ENCODE measurements at places on chromosomes 7 and 10.

DNA sequence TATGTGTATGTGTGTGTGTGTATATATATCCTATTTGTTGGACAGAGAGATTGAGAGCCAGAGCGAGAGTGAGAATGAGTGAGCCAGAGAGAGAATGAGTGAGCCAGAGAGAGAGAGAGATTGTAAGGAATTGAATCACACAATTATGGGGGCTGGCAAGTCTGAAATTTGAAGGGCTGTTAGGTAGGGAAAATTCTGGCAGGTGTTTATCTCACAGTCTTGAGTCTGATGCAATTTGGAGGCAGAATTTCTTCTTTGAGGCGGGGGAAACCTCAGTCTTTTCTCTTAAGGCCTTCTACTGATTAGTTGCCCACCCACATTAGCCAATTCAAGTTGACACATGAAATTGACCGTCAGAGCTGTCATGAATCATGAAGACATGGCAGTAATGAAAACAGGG, 41.0 kb upstream of the WASL start:
- DNase-seq, result no peak

DNA sequence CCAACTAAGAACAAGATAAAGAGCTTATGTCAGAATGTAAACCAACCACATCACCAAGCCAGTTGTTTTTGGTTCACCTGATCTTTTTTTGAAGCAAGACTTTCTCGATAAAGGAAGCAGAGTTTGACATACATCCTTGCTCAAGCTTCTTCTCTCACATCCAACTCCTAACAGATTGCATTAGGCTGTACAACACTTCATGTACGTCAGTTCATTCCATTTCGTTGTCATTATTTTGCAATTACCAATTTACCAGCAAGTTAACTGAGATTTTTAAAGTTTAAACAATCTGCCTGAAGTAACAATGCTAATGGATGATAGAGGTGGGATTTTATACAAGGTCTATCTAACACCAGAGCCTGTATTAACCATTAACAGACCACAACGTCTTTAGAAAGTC, 41.0 kb downstream of the NRAP start:
- no peak for DNase-seq

- no peak for DNase-seq
These were observed 111.4 kb upstream of the JCAD start for GRCh38 chr10:30170814-30171213.

- no peak for DNase-seq
These were observed 63.7 kb downstream of the TACC2 start for GRCh38 chr10:122052701-122053100.

GRCh38 chr10:98971464-98971863, 264.2 kb downstream of the HPSE2 start:
- no peak for DNase-seq

DNA sequence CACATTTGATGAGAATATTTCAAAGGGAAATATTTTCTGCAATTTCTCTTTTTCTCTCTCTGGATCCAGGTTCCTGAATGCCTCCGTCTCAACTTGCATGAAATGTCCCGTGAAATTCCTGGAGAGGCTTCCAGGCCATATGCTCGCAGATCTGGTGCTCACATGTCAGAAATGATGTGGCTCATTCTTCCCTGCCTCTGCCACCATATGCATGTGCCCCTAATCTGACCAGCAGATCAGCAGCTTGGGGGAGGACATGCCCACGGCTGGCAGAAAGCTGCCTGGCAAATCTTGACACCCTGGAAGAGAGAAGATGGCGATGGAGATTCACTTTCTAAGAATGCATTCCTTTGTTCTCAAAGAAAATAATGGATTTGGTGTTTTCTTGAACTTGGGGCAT, 490.7 kb downstream of the RPS24 start:
- no peak for DNase-seq

GRCh38 chr7:27192546-27193334, 7.2 kb downstream of the HOXA13 start:
- DNase-seq, result no peak

GRCh38 chr7:20249920-20250319, 32.7 kb upstream of the MACC1 start:
- DNase-seq, result no peak

- no peak for DNase-seq
These were observed 81.0 kb downstream of the CPED1 start for GRCh38 chr7:121069346-121070100.

GRCh38 chr7:43509906-43510305, 73.0 kb upstream of the STK17A start:
- DNase-seq, result no peak

- DNase-seq, result no peak
These were observed 12.2 kb downstream of the VSIR start for GRCh38 chr10:71761105-71761511.

GRCh38 chr10:3226960-3227744, 54.6 kb upstream of the PITRM1 start:
- DNase-seq, result no peak

DNA sequence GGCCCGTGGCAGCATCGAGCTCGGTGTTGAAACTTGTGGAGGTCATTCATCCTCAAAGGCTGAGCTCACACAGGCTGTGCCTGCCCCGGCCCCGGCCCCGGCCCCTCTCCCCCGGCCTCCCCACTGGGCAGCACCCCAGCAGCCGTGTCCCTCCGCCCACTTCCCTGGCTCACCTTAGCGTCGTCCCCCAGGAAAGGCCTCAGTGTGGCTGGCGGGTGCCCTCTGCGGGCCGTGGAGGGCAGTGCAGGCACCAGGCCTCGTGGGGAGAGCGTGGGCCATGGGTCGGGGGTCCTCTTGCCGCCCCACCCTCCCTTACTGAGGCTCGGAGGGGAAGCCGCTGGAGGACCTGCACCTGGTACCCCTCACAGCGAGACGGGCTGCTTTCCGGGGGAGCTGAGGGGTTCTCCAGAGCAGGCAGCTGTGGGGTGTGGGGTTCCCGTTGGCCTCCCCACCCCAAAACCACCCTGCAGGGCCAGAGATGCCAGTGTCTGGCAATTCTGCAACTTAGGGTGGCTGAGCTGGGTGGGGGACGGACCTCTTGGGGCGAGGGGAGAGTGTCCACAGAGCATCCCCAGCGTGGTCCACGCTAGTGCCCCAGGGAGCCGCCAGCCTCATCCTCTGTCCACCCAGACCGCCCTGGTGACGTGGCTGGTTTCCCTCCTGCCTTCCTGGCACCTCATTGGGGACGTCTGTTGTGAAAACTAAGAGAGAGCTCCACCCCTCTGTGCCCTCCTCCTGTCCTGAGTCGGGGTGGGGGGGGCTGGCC, 44.2 kb upstream of the DPYSL4 start:
- DNase-seq, result peak; percentile 61

GRCh38 chr10:92880233-92880861, 32.0 kb downstream of the EXOC6 start:
- no peak for DNase-seq

DNA sequence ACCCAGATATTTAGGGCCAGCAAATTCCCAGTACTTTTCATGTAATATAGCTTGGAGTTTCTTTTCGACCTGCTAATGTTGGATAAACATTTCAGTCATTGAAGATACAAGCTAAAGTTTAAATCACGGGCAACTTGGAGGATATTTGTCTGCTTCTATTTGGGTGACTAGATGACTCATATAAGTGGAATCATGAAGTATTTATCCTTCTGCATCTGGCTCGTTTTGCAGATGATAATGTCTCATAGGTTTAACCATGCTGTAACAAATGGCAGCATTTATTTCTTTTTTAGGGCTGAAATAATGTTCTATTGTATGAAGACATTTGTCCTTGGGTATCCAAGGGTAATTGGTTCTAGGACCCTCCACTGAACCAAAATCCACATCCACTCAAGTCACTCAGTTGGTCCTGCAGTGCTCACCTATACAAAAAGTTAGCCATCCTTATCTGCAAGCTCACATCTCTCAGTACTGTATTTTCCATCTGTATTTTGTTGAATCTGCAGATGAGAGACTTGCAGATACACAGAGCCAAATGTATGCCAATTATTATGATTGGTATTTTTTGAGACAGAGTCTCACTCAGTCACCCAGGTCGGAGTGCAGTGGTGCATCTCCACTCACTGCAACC, 187.2 kb upstream of the CSTF2T start:
- no peak for DNase-seq

GRCh38 chr10:119401671-119402395, 140.7 kb downstream of the RGS10 start:
- no peak for DNase-seq

- no peak for DNase-seq
These were observed 524.8 kb downstream of the GRM8 start for GRCh38 chr7:126727930-126728391.

- no peak for DNase-seq
These were observed 121.7 kb downstream of the PRPF18 start for GRCh38 chr10:13708256-13708990.

- DNase-seq, result no peak
These were observed 71.5 kb upstream of the LRRC4 start for GRCh38 chr7:128102490-128103291.

GRCh38 chr7:134154581-134155130, 27.5 kb downstream of the LRGUK start:
- DNase-seq, result no peak

GRCh38 chr10:117454502-117454901, 79.3 kb upstream of the PDZD8 start:
- DNase-seq, result no peak

- no peak for DNase-seq
These were observed 33.6 kb downstream of the HIPK2 start for GRCh38 chr7:139743967-139744767.

DNA sequence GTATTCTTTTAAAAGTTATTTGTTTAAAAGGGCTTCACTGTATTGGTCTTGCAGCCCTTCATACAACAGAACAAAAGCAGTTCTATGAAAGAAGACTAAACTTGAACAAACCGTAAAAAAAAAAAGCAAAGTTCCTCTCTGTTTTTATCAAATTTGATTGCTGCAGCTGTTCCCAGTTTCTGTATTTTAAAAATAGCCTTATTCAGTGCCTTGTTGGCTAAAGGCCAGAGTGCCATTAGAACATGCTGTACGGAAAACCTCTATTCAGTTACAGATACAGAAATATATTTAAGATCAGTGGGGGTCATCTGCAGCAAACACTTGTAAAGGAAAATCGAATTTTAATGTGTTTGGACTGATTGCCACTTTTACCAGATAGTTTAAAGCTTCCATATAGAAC, 207.8 kb upstream of the ETV1 start:
- no peak for DNase-seq

- no peak for DNase-seq
These were observed 78.1 kb upstream of the RET start for GRCh38 chr10:42998481-42999384.

DNA sequence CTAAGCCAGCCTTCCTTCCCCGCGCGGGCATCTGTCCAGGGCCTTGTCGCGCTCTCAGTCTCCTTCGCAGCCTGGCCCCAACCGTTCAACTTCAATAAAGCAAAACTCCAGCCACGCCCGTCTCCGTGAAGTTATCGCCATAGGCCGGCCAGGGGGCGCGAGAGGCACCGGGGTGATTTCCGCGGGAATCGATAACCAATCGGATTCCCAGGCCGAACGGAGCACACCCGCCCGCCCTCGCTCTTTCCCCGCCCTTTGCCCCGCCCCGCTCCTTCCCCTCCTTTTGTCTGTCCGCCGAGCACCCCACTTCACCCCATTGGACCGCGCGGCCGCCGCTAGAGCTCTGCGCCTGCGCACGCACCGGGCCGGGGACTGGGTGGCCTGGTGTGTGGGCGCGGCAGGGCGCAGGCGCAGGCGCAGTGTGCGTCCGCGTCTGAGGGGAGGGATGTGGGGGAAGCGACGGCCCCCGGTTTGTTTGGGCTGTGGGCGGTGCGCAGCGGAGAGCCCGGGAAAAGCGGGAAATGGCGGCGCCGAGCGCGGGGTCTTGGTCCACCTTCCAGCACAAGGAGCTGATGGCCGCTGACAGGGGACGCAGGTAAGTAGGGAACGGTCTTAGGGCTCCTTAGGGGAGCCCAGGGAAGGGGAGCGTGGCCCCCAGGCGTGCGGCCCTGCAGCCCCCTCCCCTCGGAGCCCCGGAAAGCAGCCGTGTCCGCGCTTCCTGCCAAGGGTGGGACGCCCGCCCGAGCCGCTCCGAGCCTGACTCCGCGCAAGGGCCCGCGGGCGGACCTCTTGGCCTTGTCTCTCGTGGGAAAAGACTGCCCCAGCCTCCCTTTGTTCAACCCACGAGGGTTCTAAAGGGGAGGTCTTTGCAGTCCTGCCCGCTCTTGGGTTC, at the start of gene CASP2:
Gene CASP2, plus strand, starts transcription at position 417 of the 892 bp plus-strand sequence. Its CDS starts 105 bp downstream, at position 522.
- DNase-seq, result peak; percentile 99

DNA sequence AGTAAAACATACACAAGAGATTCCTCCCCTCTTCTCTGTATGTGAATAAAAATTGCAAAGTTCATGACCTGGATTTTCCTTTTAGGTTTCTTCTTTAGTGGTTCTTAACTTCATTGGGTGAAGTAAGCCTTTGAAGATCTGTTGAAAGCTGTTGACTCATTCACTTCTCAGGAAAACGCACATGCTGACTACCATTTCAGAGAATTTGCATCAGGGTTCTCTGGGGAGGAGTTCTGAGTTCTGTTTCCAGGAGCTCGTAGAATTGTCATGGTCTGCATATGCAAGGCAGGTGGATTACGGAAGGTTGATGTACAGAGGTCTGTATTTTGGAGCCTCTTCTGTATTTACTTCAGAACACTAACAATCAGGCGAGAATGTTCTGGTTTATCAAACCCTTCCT, 962 bp upstream of the SLC26A4 start:
- DNase-seq, result peak; percentile 36

DNA sequence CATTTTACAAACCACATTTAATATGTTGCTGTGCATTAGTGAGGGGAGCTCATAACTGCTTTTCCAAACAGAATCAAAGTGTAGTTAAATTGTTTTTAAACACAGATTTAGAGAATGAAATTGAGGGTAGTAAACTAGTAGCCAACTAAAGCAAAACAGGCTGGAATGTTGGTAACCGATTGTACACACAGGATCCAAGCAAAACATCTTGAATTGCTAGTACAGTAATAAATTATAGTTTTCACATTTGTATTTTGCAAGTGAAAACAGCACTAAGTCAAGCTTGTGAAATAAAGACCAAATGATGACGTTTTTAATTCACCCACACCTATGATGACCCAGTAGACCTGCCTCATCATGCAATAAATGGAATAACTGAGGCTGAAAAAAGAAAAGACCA, 198.3 kb downstream of the HDAC9 start:
- no peak for DNase-seq

DNA sequence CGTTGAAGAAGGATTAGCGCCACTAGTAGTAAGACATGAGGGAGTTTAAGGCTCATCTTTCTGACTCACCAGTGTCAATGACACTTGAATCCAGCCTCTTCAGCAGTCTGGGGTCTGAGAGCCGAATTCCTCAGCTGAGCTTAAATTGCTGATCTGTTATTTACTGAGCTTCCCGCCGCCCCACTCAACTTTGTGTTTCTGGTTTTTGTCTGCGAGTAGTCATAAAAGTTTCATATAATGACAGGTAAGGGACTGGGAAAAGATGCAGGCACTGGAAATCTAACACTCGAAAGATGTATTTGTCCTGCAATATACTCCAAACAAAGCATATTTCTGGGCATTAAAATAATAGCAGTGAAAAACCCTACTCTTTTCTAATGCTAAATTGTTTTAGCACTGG, 51.2 kb upstream of the RELN start:
- DNase-seq, result no peak

GRCh38 chr10:92042541-92042940, 119.0 kb downstream of the BTAF1 start:
- no peak for DNase-seq

- no peak for DNase-seq
These were observed 751.8 kb downstream of the KCNMA1 start for GRCh38 chr10:76885816-76886215.

- no peak for DNase-seq
These were observed 106.7 kb downstream of the LRMDA start for GRCh38 chr10:75538144-75538543.

- no peak for DNase-seq
These were observed 29.4 kb downstream of the WDFY4 start for GRCh38 chr10:48714088-48714487.

GRCh38 chr10:97821308-97822038, 28.2 kb upstream of the GOLGA7B start:
- no peak for DNase-seq

All from activated naive CD8-positive, alpha-beta T cell treated with anti-CD3 and anti-CD28 coated beads, Interleukin-2, amount 50 U/mL, for 24 hours (primary cell).